GM12892 (cell line): ENCODE measurements at places on chromosomes 13 and 19.

GRCh38 chr13:98959291-98959690 is 18.6 kb downstream of the DOCK9 start:
- no peak for DNase-seq

DNA sequence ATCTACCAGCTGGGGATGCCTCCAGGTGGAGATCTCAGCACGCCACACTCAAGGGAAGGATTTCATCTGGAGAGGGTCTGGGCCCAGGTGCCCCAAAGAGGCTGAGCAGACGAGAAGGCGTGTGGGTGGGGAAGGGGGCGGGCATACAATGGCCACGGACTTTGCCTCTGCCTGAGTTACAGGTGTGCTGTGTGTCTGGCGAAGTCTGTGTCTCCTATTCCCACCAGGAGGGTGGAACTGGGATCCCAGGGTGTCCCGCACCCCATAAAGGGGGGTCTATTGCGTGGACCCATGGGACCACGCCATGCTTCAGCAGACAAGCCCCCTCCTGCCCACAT is 3.6 kb downstream of the TLE2 start:
- no peak for DNase-seq

GRCh38 chr13:75803164-75803611 is 167.1 kb downstream of the LMO7 start:
- no peak for DNase-seq

GRCh38 chr19:35774274-35775045 is 904 bp upstream of the ARHGAP33 start:
- DNase-seq, result no peak
